ENCODE measurements at places on chromosomes 2 and 18.

DNA sequence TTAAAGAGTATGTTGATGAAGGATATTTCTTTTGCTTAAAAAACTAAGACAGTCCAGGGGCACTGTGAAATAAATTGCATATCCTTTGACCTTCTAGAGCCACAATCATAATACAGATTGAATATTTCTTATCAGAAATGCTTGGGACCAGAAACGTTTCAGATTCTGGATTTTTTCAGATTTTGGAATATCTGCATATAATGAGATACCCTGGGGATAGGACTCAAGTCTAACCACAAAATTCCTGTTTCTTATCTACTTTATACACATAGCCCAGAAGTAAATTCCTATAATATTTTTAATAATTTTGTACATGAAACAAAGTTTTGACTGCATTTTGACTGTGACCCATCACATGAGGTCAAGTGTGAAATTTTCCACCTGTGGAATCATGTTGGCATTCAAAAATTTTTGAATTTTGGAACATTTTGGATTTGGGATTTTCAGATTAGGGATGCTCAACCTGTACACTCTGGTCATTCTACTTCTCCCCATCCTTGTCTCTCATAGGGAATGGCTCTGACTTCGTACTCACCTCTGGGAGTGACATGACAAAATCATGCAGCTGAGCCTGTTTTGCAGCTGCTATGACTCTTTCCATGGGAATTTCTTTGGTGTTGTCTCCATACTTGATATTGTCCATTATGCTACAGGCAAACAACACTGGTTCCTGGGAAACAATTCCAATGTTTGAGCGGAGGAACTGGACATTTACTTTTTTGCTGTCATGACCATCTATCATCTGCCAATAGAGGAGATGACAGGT is 25.7 kb downstream of the G6PC2 start:
- no peak for DNase-seq

GRCh38 chr2:113236367-113237159 is 42.2 kb downstream of the PAX8 start:
- DNase-seq = no peak

- no peak for DNase-seq
Measured at GRCh38 chr2:9652898-9653479, 22.2 kb upstream of the YWHAQ start.

DNA sequence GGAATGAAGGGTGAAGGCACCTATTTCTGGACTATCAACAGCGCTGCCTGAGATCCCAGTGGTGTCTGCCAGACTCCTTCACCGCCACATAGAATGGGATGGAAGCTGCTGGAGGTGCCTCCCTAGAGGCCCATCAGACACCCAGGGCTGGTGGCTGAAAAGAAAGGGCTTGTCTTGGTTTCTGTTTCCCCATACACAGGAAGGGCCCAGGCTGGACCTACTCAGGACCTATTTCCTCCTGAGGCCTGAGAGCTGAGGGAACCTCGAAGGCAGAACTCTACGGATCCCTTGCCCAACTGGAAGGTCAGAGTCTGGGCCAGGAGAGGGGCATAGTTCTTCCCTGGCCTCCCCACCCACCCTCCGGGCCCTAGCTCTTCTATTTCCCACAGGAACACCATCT is 2.9 kb upstream of the CLEC4F start:
- DNase-seq = no peak
